ENCODE measurements at places on chromosomes 1 and 21.

GRCh38 chr1:107930292-107930691 is 34.7 kb downstream of the VAV3 start:
- DNase-seq: no peak

DNA sequence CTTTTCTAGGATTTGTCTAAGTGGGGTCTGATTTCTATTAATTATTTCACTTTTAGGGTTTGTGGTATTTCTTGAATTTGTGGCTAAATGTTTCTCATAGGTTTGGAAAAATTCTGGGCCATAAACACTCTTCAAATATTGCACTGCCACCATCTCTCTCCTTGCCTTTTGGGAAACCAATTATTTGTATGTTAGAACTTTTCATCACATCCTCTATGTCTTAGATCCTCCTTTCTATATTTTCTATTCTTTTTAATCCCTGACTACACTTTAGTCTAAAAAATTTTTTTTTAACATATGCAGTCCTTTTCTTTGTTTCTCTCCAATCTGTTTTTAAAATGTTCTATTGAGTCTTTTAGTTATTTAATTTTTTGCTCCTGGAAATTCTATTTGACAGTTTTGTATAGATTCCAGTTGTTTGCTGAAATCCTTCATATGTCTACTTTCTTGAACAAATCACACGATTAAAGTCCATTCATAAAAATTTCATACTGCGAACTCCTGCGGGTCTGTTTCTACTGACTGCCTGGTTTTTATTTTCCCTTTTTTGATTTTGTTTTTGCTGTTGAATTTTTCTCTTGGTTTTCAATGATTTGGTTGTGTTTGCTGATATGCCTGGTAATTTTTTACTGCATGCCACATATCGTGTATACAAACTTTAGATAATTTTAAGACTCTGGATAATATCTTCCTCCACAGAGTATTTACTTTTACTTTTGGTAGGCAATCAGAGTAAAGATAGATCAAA is 143.1 kb downstream of the COQ8A start:
- no peak for DNase-seq

DNA sequence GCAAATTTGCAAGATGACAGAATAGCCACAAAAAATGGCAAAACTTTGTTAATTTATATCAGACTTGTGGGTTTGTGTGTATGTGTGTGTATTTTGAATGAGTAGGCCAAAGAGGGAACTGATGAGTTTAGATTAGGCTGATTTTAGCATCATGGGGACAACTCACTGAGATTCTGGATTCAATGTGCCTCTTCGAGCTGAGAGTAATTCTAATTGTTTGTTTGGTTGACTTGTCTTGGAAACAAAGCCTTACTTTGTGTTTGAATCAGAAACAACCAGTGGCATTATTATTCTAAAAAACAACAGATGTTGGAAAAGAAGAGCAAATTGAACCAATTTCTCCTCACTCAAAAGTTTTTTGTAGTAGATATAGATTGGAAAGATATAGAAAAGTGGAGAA is 40.5 kb upstream of the C21orf91 start:
- DNase-seq: no peak

DNA sequence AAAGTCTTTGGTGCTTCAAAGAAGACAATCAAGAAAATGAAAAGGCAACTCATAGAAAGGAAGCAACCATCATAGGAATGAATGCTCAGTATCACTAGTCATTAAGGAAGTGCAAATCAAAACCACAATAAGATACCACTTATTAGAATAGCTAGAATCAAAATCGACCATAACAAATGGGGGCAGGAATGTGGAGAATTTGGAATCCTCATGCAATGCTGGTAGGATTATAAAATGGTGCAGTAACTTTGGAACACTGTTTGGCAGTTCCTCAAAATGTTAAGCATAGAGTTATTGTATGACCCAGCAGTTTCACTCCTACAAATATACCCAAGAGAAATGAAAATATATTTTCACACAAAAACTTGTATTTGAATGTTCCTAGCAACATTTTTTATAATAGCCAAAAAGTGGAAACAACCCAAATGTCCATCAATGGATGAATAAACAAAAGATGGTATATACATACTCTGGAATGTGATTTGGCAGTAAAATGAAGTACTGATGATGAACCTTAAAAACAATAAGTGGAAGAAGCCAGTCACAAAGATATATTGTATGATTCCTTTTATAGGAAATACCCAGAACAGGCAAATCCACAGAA is 105.6 kb downstream of the MIS18A start:
- DNase-seq: no peak

DNA sequence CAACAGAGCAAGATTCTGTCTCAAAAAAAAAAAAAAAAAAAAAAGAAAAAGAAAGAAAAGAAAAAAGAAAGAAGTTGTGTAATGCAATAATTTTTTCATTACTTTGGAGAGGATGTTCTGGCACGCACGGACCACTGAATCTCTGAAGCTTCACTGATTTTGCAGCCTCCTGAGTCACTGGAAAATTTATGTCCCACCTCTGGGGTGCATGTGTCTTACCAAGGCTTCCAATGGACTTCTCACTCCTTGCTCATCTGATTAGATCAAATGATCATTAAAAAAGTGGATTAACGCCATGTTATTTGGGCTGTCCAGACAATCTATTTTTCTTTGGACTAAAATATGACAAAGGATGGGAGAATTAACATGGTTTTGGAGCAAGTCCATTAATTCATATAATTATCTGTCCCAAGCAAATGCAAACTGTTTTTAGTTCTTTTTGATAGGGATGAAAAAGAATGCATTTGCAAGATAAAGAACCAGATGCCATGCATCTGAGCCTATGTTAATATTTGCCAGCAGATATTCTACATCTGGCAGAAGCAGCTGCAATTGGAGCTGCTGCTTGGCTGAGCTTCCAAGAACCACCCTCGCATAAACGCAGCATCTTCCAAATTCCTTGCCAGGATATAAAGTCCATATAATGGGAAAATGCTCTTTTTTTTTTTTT is 10.1 kb upstream of the MAP1LC3C start:
- no peak for DNase-seq

GRCh38 chr1:107110326-107110725 is 30.5 kb upstream of the NTNG1 start:
- no peak for DNase-seq

DNA sequence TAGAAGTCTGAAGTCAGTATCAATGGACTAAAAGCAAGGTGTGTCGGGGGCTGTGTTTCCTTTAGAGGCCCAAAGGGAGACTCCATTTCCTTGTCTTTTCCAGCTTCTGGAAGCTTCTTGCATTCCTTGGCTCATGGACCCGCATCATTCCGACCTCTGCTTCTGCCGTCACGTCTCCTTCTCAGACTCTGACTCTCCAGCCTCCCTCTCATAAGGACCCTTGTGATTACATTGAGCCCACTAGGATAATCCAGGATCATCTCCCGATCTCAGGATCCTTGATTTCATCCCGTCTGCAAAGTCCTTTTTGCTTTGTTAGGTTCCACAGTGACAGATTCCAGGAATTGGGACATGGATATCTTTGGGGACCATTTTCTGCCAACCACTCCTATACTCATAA is 265.8 kb upstream of the CSF3R start:
- DNase-seq: no peak

DNA sequence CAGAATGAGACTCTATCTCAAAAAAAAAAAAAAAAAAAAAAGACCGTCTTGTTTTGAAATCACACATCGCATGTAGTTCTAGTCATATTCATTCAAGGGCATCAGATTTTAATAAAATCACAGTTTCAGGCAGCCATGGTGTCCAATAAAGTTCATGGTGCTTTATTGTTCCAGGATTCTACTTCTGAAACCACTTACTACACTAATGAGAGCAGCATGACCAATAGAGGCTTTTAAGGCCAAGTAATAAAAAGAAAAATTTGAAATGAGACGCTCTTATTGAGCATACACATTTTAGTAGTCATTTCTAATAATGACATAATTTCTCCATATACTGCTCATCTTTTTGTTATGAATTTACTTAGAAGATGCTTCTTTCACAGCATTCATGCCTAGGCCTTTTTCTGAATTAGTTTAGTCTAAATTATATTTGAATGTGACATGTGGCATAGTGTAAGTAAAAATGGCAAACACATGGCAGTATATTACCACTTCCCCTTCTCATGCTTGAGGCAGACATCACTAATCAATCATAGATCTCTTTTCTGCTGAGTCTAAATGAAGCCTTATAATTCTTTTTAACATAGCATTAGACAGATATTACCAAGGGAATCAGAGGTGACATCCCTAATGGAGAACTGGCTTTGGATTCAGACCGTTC is 18.5 kb downstream of the NTMT2 start:
- DNase-seq: no peak

GRCh38 chr1:239718571-239718970 is 332.2 kb downstream of the CHRM3 start:
- DNase-seq: no peak
